ENCODE measurements at places on chromosomes 5 and 9.
A peak's percentile ranks its signal among the peaks of the same experiment; 100 is the strongest.

GRCh38 chr5:104327801-104328200 is 765.2 kb upstream of the NUDT12 start:
- DNase-seq = no peak

- DNase-seq = no peak
Observed at GRCh38 chr9:113888336-113888735, 12.2 kb downstream of the ZNF618 start.

- no peak for DNase-seq
Observed at GRCh38 chr5:154380263-154380662, 65.5 kb upstream of the SAP30L start.

DNA sequence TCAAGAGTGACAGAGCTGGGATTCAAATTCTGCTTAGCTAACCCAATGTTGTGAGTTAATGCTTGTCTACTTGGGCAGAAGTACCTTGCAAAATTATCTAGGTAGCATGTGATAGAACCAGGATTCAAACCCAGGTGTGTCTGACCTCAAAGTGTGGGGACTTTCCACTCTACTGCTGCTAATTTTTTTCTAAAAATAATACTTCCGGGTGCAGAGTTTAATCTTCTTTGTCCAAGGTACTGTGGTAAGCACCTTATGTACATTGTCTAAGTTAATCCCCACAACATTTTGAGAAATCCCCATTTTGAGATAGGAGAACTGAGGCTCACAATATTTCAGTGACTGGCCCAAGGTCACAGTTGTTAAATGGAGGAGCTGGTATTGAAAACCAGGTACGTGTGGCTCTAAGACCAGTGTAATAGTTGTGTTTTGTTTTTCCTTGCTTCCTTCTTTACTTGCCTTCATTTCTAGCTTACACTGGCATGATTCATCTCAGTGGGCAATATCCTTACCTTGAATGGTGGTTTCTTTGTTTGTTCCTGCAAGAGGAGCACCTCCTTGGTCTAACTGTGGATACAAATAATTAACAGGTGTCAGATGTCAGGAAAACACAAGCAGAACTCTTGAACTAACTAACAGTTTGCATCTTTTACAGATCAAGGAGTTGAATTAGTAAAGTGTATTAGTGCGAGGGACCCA is 7.5 kb downstream of the ALDOB start:
- DNase-seq = no peak

- no peak for DNase-seq
Observed at GRCh38 chr9:9326749-9327148, 1286.1 kb downstream of the PTPRD start.

DNA sequence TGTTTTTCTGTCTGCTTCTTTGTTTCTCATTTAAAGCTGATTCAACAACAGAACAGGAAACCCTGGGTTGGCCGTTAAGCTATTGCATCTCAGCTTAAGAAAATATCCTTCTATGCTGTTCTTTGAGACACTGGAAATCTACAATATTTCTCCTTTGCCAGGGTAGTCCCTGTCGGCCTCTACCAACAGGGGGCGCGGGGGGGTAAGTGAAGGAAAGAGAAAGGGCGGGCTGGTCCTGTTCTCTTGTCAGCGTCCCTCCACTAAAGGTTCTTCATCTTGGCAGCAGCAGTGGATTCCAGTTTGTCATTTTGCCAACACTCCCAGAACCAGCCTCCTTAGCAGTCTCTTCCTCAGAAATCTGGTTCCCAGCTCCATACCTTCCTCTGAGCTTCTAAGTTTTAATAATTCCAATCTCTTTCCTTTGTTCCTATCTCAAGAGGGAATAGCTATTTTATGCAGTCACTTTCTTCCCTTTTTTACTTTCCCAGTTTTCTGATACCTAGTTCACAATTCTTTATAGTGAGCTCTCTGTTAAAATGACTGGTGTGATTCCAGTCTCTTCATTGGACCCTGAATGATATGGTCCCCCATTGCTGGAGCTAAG is 222.3 kb downstream of the GLIS3 start:
- DNase-seq = no peak

DNA sequence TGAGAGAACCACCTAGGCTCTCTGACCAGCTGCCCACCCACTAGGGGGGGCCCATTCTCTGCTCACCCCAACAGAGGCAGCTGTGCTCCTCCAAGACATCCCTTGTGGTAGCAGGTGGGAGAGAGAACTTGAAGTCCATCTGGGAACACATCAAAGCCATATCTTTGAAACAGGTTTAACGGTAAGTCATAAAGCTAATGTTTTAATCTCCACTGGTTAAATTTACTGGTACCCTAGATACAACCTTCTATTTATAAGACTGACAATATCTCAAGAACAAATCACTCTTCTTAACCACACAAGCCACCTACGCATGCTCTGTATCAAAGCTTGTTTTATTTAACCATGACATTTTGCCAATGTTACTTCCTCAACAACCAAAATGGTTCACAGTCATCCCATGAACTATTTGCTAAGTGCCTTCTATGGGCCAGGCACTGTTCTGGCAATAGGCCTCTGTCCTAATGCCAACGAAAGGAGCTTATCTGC is 20.4 kb downstream of the AUH start:
- DNase-seq = no peak

DNA sequence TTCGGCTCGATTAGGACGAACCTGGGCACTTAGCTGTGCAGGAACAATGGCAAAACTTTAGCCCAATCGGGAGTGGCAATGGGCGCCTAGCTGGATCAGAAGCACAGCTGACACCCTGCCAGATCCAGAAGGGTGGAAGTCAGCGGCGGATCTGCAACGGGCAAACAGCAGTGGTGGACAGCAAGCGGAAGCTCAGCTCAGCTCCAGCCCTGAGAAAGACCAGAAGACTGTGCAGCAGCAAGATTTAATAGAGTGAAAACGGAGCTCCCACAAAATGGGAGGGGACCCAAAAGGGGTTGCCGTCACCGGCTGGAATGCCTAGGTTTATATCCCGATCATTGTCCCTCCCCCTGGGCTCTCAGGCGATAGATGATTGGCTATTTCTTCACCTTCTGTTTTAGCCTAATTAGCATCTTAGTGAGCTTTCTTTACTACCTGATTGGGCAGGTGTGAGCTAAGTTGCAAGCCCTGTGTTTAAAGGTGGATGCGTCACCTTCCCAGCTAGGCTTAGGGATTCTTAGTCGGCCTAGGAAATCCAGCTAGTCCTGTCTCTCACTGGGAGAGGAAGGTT is 1237.9 kb downstream of the CDH12 start:
- no peak for DNase-seq

- DNase-seq = no peak
Observed at GRCh38 chr5:111197523-111197922, 26.7 kb upstream of the CAMK4 start.

GRCh38 chr5:177335701-177336065 is 15.8 kb downstream of the LMAN2 start:
- DNase-seq = no peak

- DNase-seq = no peak
Observed at GRCh38 chr9:137697193-137697592, 78.4 kb downstream of the EHMT1 start.

DNA sequence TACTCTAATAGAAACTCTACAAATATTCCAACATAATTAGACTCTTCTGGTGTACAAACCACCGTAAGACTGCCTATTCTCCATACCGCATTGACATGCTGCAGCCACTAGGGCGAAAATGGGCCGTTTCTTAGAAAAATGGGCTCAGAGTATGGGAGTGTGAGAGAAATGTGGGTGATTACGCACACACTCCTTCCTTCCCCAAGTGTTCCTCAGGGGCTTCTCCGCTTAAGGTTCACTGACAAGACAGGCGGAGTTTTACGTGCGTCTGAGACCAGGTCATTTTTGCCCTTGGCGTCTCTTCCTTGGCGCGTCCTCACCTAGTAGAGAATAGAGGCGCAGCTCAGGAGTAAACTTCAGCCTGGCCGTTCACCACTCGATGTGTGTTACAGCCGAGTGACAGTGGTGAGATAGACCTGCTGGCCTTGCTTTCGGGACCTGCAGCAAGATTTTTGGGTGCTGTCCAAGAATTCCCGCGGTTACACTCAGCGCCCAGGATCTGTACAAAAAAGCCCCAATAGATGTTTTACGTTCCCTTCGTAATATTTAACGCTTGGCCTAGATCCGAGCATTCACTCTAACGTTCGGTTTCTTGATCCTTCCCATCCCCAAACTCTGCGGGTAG is 1.8 kb upstream of the NTRK2 start:
- DNase-seq = peak; percentile 67

- DNase-seq = no peak
Observed at GRCh38 chr5:113027015-113027414, 50.4 kb downstream of the DCP2 start.

DNA sequence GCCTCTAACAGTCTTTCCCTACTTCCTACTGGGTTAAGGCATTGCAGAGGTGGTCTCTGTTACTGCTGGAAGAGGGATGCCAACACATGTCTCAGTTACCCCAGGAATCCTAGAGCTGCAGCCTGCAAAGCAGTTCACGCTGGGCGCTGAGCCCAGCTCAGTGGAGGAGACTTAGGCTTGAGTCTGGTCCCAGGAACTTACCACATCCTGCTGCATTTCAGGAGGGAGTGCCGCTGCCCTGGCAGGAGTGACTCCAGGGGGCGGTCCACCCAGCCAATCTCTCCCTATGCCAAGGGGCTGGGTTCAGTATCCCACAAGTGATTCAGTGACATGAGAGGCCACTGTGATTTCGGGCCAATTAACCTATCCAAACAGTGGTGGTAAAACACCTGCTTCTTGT is 7.6 kb downstream of the TTC16 start:
- DNase-seq = no peak

DNA sequence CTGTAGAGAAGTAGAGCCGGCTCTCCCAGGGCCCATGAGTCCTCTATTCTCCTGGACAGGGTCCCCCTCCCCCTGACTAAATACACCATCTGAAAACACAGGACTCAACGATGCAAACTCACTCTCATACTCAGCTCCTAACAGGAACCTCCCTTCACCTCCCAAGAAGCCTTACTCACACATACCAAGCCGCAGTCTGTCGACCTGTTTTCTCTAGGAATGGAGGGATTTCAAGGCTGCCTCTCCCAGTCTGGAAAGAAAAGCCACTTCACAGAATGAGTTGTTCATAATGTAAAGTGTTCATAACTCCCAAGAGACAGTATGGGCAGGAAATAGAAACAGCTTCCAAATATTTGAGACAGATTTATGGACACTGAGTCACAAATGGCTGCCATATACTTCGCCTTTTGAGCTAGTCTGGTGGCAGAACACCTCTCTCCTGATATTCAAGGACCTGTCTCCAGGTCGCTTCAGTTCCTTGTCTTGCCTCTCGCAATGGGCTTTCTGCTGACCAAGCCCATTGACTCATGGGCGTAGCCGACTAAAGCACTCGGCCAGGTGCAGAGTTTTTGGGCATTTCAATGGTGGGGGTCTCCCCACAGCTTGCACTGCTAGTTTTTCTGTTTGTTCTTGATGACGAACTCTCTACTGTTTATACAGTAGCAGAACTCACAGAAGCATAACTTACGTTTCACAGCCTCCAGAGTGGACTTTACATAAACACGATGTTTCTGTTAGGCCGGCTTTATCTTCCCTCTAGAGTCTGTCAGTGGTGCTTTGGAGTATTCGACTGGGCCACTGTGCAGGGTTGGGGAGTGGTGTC is 25.0 kb upstream of the IL17B start:
- no peak for DNase-seq

GRCh38 chr9:133098104-133098754 is 22.8 kb downstream of the RALGDS start:
- DNase-seq = no peak

DNA sequence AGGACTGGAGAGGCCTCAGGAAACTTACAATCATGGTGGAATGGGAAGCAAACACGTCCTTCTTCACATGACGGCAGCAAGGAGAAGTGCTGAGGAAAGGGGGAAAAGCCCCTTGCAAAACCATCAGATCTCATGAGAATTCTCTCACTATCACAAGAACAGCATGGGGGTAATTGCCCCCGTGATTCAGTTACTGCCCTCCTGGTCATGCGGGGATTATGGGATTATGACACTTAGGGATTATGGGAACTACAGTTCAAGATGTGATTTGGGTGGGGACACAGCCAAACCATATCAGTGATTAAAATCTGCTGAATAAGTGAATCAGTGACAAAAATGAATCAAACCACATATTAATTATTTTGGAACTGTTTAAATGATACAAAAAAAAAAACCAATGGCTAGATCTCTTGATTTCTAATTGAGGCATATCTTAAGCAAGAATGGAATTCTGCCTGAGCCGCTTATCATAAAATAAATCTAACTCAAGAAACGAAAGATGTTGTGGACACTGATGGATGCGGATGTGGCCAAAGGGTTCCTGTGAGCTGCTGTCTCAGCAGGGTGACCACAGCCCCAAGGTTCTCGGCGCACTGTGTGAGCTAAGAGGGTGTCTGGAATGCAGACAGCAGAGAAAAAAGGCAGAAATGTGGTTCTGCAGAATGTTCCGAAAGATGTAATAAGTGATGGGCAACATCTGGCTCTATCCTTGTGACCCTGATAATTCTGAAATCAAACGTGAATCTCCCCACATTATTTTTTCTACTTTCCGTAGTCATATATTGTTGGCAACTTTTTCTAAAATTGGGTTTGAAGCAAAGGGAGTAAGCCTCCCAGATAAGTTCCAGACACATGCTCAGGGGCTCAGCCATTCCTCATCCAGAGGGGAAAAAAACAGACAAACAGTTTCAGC is 107.2 kb upstream of the ICE1 start:
- no peak for DNase-seq

DNA sequence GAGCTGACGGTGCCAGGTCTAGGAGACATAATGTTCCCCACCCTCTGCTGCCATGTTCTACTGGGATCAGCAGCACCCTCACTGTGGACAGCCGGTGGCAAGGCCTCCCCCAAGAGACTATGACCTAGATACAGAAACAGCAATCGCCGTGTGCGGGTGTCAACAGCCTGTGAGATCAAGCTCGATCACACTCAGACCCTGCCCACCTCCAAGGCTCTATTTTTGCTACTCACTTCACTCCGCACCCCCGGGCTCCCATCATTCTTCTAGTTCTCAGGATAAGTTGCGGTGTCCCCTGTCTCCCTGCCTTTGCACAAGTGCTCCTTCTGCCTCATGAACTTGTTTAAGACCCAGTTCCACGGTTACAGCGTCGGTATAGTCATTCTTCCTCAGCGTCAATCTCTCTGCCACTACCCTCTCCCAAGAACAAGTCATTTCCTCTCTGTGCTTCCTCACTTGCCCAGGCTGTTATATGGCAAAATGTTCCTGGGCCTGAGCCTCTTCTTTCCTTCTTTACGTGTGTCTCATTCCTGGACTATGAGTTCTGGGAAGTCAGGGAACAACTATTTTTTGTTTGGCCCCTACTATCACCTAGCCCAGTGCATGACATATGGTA is 5.4 kb upstream of the DOCK8 start:
- no peak for DNase-seq

- DNase-seq = no peak
Observed at GRCh38 chr9:33130961-33131789, 36.0 kb downstream of the B4GALT1 start.

DNA sequence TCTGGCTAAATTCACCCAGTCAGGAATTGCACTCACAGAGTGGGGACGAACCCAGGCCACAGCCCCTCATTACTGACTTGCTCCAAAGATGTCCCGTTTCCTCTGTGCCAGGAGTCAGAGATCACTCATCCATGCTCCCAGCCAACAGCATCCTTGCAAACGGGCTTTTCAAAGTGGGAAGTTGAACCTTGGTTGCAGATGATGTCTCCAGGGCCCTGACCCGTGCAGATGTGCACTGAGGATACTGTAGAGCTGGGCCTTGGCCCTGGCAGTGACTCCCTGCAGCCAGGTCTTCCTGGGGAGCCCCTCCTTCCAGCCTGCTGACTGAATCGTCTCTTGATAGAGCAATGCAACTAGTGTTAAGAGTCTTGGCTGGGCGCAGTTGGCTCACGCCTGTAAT is 22.3 kb downstream of the TCF7 start:
- no peak for DNase-seq

Measured in occipital lobe (tissue), 3 donors.